ENCODE measurements at places on chromosomes 2 and 18.

DNA sequence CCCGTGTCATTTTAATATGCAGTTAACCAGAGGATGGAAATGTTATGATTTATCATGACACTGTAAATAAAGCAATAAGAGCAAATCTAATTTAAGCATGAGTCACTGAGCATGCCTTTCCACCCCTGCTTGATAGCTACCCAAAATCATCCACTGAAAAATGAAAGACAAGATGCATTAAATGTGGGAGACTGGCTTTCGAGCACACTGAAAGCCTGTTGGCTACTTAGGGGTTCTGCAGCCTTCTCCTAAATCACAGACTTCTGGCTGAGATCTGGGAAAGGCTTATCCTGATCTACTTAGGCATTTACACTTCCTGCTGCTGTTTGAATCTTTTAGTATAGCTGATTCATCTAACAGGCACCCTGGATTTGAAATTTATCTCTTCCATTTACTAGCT, 778.3 kb upstream of the CDH7 start:
- DNase-seq, result no peak

DNA sequence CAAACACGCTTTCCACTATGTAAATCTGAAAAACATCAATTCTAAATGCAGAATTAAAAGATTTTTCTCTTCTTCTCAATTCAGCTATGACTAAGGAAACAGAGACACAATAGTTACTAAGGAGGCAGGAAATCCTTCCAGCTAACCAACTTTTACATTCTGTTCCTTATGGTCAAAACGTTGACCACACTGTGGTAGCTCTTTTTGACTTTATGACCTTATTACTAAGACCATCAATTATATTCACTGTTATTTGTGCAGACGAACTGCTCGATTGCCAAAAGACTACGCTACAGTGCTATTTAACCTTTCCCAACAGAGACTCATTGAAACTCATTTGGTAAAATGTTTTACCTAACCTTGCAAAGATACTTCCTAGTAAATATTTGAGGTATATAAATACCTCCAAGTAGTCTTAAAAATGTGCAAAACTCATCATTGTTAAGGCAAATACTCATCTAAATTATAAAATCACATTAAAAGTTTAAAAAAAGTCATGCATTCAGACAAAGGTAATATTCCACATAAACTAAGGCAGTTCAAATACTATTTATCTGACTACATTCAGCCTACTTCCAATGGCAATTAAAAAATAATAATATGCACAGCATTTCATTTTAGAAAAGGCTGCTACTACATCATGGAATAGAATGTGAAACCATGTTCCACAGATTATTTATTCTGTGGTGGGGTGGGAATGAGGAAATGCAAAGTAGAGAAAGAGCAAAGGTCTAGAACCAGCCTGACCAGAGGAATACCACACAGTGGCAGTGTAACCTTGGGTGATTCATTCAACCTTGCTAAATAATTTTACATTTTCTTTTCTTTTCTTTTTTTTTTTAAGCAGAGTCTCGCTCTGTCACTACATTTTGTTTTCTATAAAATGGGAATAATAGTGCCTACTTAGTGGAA, 139.9 kb downstream of the THADA start:
- DNase-seq, result no peak

DNA sequence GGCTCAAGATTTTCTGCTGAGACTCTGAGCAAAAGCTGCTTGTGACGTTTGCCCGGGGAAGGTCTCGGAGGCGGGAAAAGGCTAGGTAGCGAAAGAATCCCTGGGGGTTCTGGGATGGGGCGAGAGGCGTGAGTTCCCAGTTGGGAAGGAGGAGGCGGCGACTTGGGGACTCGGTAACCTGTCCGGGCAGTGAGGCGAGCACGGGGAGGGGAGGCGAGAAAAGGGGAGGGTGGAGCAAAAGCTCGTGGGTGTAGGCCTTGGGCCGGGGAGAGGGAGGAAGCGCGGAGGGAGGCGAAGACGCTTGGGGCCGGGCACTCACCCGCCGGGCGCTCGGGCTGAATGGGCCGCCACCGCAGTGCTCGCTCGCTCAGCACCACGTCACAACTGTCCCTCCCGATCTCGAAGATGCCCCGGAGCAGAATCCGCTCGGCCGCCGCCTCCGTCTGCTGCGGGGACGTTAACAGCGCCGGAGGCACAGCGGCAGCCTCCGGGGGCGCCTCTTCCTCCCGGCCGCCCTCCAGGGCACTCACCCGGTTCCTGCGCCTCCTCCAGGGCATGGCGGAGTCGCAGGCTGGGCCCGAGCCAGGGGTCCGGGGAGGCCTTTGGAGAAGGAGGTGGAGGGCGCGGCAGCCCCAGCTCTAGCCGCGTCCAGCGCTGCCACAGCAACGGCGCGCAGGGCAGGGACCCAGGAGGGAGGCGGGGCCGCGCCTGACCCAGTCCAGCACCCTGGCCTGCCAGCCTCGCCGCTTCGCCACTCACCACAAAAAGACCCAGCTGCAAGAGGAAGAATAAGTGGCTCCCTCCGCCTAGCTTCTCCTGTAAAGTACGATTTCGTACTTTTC, at the start of gene CERKL:
TSS of gene CERKL (minus strand) at position 656 of the 842 bp plus-strand sequence. CDS start at position 557, 99 bp downstream.
- DNase-seq, result peak; percentile 43

GRCh38 chr2:148680462-148680861, 35.9 kb downstream of the EPC2 start:
- no peak for DNase-seq

DNA sequence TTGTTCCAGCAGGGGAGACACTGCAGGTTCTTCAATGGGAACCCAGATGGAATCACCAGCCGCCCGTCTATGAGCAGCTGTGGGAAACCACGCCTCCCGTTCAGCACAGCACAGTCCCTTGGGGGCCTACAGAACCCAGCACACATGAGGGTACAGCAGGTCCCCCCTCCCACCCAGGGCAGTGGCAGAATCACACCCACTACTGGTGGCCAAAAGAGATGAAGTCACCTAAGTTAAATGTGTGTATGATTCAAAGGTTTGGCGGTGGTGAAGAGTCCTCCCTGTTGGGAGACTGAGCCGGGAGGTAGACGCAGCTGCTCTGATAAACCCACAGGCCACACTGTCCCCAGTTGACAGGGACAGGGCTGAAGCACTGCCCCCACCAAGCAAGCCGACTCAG, 44.3 kb downstream of the L3MBTL4 start:
- no peak for DNase-seq

GRCh38 chr2:56230156-56230555, 46.4 kb downstream of the CCDC85A start:
- no peak for DNase-seq

GRCh38 chr2:105431367-105432043, 32.7 kb upstream of the FHL2 start:
- DNase-seq, result no peak

DNA sequence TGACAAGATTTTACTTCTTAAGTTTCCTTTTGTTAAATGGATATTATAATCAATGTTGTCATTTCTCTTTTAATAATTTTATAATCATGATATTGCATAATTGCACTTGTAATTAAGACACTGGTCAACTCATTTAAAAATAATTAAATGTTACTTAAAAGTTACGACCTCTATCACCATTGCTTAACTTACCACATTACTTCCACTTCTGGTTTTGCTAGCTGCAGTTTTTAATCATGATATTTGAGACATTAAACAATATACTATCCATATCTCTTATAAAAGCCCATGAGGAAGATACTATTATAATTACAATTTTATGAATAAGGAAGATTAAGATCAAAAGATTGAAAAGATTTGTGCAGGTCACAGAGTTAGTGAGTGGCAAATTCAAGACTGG, 502.0 kb downstream of the RNF144A start:
- DNase-seq, result no peak

GRCh38 chr2:222311319-222311977, 12.7 kb upstream of the PAX3 start:
- DNase-seq, result no peak

- DNase-seq, result no peak
Observed at GRCh38 chr2:37764739-37765138, 93.3 kb upstream of the CDC42EP3 start.

- DNase-seq, result no peak
Observed at GRCh38 chr2:135144343-135144742, 92.3 kb downstream of the RAB3GAP1 start.

DNA sequence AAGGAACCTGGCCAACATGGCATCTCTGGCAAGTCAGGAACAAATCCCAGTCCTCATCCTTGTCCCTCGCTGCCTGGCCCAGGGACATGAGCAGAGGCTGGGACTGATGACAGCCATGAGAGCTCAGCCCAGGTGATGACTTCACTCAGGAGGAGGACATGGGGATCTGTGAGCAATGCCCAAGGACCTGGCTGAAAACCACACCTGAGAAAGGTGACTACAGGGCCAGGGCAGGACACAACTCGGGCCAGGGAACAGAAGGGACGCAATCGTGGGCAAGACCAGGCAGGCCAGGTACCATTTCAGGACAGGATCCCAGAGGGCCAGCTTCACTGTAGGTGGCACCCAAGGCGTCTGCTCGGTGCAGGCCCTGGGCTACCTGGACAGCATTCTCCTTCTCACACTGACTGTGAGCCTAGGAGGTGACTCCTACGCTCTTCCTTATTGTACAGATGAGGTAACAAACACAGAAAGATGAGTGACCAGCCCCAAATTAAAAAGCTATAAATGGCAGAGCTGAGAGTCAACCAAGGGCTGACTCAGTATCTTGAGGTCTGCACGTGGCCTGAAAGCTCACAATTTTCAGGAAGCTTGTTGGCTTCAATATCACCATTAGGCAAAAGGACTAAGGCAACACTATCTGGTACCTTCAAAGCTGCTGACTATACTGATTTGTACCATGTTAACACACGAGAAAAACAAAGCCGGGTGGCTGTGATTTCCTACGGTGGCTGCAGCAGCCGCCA, 141.1 kb downstream of the EIPR1 start:
- no peak for DNase-seq

- no peak for DNase-seq
Observed at GRCh38 chr2:200203381-200203827, 103.1 kb upstream of the SPATS2L start.

GRCh38 chr2:209817844-209818271, 46.2 kb downstream of the UNC80 start:
- DNase-seq, result no peak

DNA sequence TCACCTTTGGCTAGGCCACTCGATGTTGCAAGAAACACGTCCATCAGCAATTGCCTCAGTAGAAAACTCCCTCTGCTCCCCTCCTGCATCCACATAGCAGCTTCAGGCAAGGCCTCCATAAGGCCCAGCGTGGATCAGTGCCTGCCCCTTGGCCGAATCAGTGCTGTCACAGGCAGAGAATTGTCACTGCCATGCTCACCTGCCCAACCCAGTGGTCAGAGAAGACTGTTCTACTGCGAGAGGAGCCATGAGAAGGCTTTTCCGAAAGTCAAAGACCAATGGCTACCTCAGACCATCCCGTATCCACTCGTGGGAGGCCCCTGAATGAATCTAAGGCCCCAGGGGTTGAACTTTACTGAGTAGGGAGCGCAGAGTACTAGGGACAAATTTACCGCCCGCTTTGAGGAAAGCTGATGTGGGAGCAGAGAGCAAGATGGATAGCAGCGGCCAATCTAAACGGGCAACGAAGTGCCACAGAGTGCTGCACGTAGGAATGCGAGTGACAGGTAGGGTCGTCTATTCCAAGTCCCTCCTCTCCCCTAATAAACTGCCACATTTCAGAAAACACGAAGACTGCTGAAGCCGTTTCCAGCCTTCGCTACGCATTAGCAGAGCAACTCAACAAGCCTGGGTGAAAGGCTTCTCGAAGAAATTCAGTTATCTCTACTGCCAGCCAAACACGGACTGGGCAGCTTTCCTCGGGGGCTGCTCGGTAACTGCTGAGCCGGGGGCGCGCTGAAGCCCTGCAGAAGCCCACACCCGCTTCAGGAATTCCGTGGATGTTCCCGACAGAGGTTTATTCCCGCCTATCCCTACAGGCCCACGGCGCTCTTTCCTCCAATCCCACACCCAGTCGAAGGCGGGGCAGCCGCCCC, 968 bp upstream of the RALBP1 start:
- peak; percentile 81 for DNase-seq

DNA sequence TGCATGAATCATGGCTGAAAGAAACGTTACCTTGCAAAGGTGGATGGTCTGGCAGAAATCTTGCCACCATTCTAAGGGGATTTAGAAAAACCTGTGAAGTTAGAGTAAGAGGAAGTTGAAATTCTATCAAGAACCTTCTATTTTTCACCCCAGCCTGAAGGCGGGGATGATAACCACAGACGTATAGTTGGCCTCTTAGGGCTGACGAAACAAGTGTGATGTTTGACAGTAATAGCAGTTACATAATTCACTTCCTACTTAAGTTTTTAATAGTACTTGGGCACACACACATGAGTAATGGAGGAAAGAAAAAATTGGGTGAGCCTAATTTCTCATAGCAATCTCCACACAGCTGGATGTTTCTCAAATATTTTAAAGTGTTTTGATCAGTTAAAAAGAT, 336.6 kb upstream of the SALL3 start:
- DNase-seq, result no peak

GRCh38 chr18:41645589-41646360, 309.3 kb upstream of the PIK3C3 start:
- DNase-seq, result no peak
